ENCODE measurements at places on chromosomes 11 and 22.

GRCh38 chr11:1308743-1309497, 512 bp downstream of the TOLLIP start:
- DNase-seq: no peak

DNA sequence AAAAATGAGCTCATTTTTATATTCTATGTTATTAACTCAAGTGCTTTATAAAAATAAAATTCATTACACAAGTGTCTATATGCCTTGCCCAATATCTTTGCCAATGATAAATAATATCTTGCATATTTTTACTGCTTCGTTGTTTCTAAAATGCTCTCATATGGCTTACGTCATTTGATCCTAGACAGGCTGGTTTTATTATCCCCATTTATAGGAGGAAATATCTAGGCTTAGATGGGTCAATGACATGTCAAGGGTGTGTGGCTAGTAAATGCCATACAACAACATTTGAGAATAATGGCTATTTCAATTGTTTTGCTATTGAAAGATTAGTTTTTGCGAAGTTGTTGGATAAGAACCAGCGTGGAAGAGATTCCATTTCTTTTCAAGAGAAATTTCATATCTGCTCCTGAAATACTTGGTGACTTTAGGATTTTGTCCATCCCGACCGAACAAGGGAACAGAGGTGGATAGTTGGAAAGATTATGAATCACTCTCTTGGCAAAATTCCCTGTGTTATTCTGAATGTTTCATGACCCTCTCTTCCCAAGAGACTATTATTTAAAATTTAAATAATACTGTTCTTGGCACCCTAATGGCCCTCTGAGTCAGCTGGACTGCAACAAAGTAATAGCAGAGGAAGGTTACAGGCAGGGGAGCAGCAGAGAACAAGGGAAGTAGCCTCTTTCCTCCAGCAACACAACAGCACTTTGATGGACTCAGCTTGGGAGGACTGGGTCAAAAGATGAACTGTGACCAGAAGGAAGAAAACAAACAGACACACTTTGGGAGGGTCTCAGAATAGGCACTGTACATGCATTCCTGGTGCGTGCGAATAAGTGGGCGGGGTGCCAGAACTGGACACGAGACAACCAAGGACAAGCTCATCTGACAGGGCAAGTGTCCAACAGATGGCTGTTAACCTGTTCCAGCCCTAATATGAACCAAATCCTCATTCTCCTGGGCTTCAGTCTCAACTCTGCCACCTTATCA, 94.5 kb downstream of the ME3 start:
- DNase-seq: no peak

GRCh38 chr11:78907636-78908035, 333.0 kb upstream of the NARS2 start:
- no peak for DNase-seq

DNA sequence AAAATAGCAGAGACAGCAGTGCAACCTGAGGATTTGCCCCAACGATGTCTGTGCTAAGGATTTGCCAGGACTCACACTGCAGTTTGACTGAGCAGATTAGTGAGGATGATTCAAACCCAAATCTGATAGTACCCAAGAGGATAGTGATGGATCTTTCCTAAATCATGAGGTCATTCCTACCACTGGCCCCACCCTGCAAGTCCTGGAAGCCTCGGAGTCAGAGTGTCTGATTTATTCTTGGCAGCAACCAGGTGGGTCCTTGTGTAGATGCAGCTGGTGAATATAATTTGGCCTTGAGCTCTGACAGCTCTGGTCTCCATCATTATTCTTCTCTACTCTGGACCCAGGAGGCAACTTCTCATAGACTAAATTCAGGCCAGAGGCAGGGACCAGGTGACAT, 179.3 kb upstream of the RAG2 start:
- DNase-seq: no peak

DNA sequence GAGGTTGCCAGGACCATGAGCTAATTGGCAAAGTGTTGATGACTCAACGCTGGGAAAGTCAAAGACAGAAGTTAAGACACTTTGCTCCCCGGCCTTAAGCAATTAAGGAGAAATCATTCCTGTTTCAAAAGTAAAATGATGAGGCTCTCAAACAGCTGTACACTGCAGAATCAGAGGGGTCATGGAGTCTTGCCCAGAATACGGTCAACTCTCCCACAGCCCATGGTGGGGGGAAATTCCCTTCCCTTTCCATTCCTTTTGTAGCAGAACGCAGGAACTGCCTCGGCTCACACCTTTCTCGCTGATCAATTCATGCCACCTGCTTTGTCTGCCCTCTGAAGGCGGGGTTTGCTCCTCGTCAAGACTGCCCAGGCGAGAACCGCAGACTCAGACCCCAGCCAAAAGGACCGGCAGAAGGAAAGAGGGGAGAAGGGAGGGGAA, 52.8 kb downstream of the MN1 start:
- DNase-seq: no peak

GRCh38 chr22:31138126-31138525, 2.2 kb downstream of the PLA2G3 start:
- DNase-seq: no peak

GRCh38 chr11:64854534-64855502, 10.4 kb upstream of the CDC42BPG start:
- DNase-seq: peak; percentile 54

GRCh38 chr11:85874265-85874664, 19.1 kb downstream of the CCDC83 start:
- no peak for DNase-seq

GRCh38 chr11:88327462-88328143, 9.9 kb downstream of the CTSC start:
- DNase-seq: no peak

DNA sequence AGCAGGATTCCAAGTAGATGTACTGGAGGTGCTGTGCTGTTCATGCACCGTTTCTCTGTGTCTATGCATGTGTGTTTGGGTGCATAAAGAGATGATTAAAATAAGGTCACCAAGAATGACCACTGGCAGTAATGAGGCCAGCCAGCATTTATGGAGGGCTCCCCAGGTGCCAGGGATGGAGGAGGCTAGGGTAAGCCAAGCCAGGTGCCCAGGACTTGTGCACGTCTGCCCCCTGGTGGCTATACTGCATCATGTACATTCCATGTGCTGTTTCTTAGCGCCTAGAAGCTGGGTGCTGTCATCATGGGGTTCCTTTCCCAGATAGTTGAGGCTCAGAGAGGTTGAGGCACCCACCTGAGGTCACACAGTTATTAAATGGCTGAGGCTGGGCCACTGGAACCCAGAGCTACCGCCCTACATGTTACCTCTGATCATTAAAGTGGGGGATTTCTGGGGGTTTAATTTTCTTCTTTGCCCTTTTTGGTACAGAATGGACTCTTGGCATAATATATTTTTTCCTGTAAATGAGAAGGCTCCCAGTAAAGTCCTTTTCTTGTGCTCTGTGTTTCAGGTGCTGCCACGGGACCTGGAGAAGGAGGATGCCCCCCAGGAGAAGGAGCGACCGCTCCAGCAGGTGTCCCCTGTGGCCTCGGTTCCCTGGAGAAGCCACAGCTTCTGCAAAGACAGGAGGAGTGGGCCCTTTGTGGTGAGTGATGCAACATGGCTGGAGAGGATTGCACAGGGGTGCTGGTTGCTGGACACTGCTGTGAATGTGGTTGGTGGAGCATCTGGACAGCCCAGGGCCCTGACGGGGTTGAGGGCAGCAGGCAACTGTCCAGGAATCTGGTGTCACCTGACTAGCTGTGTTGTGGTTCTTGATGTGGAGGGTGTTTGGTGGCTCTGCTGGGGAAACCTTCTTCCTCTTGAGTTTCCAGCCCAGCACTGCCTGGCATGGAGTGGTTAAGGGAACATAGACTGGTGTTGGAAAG, 96.4 kb downstream of the KIAA1671 start:
- DNase-seq: peak; percentile 82

- peak; percentile 36 for DNase-seq
These were observed 54.2 kb upstream of the CYP2D6 start for GRCh38 chr22:42184852-42185251.

- peak; percentile 73 for DNase-seq
These were observed 15.4 kb downstream of the BAD start for GRCh38 chr11:64268893-64269539.

- DNase-seq: peak; percentile 22
These were observed 3.8 kb downstream of the DGCR2 start for GRCh38 chr22:19118329-19118880.

GRCh38 chr11:36270701-36271100, 18.5 kb downstream of the COMMD9 start:
- no peak for DNase-seq

DNA sequence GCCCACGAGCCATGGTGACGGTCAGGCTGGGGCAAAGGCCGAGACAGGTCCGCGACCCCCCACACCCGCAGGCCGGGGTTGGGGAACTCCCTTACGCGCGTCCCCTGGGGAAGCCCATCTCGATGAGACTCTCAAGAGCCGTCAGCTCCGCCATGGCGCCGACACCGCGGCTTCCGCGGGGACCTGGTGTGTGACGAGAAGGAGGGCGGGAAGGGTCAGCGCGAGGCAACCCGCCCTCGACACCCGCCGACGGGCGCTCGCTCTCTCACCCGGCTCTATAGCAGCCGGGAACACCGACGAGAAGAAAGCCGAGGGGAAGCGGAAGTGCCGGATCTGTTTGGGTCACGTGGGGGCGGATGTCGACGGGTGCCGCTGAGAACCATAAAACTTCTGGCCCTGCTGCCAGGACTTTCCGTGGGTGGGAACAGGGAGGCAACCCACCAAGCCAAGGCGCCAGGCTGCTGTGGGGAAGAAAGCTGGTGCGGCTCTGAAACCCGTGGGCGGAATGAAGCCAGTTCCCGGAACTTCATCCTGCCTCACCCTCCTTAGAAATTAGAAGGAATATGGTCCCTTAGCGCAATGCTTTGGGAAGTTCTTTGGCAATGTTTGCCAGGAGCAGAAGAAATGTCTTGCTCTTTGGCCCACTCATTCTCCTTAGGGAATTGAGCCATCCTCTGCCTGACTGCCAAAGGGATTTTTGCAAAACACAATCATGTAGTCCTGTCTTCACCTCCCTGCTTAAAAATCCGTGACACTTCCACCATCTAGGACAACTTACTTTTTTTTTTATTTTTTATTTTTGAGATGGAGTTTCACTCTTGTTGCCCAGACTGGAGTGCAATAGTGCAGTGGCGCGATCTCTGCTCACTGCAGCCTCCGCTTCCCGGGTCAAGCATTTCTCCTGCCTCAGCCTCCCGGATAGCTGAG, at the start of gene UBXN1:
Gene UBXN1, minus strand, starts transcription at position 304 of the 927 bp plus-strand sequence. Its CDS starts 150 bp downstream, at position 154.
- DNase-seq: peak; percentile 89

DNA sequence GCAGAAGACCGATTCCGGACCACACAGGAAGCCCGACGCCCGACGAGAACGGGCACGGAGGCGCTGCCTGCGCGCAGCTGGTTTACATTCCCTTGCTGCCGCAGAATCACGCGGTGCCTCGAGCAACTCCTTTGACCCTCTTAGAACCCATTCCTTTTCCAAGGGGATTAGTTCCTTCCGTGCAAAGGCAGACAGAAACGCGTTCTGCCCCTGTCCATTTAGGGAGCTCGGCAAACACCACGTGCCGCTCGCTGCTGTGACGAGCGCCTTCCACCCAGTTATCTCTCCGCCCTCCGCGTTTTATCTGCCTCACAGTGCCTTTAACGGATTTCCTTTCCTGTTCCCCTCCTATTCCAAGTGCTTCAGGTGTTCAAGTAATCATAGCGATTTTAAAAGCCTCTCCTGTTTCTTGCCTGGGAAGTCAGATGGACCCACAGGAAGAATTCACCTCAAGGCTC, 24.1 kb upstream of the MICAL3 start:
- DNase-seq: no peak

Data from activated CD4-positive, alpha-beta T cell treated with anti-CD3 and anti-CD28 coated beads, Interleukin-10, Interleukin-2, amounts not matched to agents 100 ng/mL and 50 ng/mL, durations not matched to agents 16 hours and 8 hours (primary cell).